ENCODE measurements at places on chromosomes 5 and 9. TPM values are rescaled to one million over a fixed set of nuclear protein-coding genes. Genes with fewer than 3 reads are reported as not detected.

Gene HAND1
- not detected for total RNA-seq

Gene DMRT3
- total RNA-seq: not detected

Gene IL5
- not detected for total RNA-seq

GRCh38 chr5:1413611-1414241 lies 31.5 kb downstream of the SLC6A3 start:
- peaks cover 24% of the 10 kb centered on the region for H3K27me3 ChIP-seq
- no peak for DNase-seq
- H3K36me3 ChIP-seq: no peaks in the 10 kb centered on the region
- no peak overlapping the region for H3K4me3 ChIP-seq

Gene DCP2
- total RNA-seq: 56.8 TPM

Gene FAM151B
- total RNA-seq: 2.1 TPM

Gene C9orf153
- not detected for total RNA-seq

DNA sequence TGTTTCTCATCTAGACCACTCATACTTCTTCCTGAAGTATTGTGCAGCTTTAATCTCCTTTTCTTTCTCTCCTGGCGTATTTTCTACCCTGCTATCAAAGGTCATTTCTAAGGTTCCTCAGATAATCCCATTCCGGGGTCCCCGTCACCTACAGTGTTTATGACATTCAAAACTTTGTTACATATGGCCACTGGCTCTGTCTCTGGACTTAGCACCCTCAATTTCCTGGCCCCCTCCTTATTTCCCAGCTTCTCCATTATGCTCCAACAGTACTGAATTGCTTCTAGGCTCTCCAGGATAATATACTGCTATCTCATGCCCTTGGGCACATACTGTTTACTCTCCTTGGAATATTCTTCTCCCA lies 31.2 kb downstream of the RFK start:
- H3K27ac ChIP-seq: no peak overlapping the region
- peaks cover 25% of the 10 kb centered on the region for H3K4me1 ChIP-seq
- no peaks in the 10 kb centered on the region for H3K36me3 ChIP-seq
- no peak for DNase-seq
- H3K4me3 ChIP-seq: no peak overlapping the region

Gene ARL14EPL
- total RNA-seq: not detected
